Stimulated activated CD4-positive, alpha-beta T cell treated with anti-CD3 and anti-CD28 coated beads, Interleukin-1b, Interleukin-23, amount 100 ng/mL, for 1 hour (primary cell): ENCODE measurements at places on chromosomes 12 and 14.

DNA sequence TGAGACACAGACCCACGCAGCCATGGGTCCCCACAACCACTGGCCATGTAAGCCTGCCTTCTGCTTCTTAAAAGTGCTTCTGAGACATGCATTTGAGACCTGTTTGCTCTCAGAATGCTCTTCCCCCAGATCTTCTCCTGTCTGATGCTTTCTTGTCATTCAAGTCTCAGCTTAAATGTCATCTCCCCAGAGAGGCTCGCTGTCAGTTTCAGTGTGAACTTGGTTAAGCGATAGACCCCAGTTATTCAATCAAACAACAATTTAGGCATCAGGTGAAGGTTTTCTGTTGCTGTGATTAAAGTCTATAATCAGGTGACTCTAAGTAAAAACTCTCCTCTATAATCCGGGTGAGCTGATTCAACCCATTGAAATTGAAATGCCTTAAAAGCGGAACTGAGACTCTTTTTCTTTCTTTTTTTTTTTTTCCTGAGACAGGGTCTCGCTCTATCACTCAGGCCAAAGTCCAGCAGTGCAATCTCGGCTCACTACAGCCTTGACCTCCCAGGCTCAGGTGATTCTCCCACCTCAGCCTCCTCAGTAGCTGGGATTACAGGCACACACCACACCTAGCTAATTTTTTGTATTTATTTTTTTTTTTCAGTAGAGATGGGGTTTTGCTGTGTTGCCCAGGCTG is 123.4 kb downstream of the KSR2 start:
- DNase-seq: no peak

GRCh38 chr14:41608681-41609390 is 2.2 kb downstream of the LRFN5 start:
- no peak for DNase-seq

DNA sequence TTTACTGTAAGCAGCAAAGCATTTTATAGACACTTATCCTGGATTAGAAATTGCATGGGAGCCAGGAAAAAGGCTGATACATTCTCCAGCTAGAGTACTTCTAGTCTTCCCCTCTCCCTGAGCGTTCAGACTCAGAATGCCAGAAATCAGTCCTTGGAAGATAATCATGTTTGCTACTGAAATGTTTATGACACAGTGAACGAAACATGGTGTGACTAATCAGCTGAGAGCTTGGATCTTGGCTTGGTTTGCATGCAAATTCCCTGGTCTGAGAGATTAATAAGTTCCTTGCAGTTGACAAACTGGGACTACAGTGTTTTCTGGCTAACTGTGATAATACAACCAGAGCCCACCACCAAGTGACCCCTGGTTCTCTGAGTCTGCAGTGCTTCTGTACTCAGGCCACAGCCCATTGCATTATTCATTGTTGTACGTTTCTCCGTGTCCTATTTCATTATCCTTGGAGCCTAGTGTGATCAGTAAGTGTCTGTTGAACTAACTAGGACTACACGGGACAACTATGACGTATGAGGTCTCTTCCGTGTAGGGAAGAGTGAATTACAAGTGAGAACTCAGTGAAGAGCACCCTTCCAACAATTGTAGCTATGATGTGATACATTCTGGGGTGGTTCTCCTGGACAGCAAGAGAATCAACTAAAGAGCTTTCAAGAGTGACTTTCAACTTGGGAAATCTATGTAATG is 34.6 kb upstream of the EVL start:
- DNase-seq: no peak

- DNase-seq: no peak
Observed at GRCh38 chr12:113163030-113163360, 13.5 kb downstream of the CFAP73 start.

- DNase-seq: no peak
Observed at GRCh38 chr14:59282378-59282765, 93.9 kb downstream of the DAAM1 start.

GRCh38 chr12:63764481-63764880 is 15.2 kb upstream of the RXYLT1 start:
- DNase-seq: no peak

DNA sequence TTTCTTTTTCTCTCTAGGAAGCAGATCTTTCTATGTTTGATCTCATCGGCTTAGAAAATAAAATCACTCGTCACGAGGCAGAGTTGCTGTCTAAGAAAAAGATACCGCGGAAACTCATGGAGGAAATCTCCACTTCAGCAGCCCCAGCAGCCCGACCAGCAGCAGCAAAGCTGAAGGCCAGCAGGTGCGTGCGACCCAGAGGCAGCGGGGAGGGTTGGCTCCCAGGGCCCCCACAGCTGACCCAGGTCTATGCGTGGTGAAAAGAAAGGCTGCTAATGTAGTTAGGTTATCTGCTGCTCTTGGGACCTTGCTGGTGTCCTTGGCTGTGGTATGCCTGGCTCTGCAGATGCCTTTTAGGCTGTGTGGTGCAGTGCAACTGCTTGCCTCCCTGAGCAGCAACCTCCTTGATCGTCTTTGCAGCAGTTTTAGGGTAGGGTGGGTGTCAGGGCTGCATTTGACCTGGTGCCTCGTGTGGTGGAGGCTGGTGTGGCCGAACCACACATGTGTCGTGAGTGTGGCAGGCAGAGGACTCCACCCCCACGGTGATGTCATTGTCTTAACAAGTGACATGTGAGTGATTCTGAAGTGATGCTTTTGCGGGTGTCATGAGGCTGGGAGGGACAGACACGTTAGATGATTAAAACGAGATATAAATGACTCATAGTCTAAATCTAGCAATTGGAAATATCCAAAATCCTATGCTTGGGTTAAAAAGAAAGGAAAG is 68.6 kb downstream of the EP400 start:
- no peak for DNase-seq

- no peak for DNase-seq
Observed at GRCh38 chr12:96397756-96398423, 2.3 kb downstream of the CDK17 start.

DNA sequence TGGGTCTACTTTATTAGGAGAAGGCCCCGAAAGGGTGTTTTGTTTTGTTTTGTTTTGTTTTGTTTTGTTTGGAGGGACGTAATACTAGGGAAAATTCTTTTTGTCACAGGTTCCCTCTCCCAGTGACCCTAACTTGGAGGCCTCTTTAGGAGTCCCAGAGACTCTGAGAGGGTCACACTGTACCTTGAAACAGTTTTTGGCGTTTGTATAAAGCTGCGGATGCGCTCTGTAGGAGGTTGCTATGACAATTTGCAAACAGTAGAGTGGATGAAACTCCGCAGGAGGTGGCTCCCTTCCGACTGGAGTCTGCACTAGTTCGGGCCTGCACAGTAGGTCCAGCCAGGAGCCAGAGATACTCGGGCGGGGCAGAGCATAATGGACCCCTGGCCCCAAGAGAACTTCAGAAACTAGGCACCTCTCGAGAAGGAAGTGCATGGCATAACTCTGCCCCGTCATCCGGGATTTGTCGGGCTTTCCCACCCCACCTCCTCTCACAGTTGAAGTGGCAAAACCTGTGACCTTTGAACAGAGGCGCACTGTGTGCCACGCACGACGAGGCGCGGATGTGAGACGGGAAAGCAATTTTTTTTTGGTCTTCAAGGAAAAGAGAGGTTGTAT is 1.3 kb upstream of the DYRK2 start:
- no peak for DNase-seq

DNA sequence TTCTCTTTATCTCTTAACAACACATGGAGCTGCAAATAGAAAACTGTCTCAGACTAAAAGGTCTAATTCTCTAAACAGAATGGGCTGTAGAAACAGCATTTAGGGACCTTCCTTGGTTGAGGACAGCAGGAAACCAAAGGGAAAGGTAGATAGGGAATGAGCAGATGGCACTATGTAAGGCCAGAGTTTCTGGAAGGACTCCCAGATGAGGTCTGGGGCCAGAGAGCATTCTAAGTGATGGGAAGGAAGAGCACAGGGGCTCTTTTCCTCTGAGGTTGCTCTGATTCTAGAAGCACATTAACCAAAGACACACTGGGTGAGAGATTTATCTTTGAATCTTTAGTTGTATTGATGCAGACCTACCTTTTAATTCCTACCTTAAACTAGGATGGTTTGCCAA is 79.4 kb downstream of the TPH2 start:
- no peak for DNase-seq

DNA sequence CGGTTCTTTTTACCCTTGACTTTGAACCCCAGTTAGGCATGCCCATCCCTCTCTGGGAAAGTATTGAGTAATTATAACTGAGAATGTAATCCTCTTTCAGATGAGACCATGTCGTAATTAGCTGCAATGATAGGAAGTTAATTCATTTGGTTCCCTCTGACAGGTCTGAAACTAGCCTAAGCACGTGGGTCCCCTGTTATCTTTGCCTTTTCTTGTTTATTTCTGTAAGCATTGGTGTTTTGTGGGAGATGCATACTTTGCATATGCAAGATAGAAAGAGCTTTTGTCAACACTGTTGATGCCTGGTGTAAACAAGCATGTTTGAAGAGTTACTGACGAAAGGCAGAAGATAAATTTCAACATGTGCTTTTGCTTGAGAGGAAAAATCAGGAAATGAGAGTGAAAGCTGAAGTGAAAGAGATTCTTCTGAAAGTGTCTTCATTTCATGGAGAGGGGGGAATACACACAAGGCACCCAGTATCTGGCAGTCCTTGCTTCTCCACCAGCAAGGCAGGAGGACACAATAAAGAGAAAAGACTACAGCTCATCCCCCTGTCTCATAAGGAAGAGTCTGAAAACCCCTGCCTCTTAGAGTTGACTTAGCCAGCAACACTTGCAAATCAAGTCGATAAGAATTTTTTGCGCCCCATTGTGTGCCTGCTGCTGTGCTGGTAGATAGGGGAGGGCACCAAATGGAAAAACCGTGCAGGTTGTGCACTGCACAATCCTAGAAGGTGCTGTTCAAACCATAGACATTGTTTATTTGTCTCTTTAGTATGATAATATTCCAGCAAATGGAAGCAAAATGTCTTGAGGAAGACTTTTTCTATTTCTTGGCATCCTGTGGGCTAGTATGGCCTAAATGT is 77.8 kb downstream of the SLC24A4 start:
- DNase-seq: no peak

- no peak for DNase-seq
Observed at GRCh38 chr14:71311061-71311460, 403.8 kb downstream of the PCNX1 start.

DNA sequence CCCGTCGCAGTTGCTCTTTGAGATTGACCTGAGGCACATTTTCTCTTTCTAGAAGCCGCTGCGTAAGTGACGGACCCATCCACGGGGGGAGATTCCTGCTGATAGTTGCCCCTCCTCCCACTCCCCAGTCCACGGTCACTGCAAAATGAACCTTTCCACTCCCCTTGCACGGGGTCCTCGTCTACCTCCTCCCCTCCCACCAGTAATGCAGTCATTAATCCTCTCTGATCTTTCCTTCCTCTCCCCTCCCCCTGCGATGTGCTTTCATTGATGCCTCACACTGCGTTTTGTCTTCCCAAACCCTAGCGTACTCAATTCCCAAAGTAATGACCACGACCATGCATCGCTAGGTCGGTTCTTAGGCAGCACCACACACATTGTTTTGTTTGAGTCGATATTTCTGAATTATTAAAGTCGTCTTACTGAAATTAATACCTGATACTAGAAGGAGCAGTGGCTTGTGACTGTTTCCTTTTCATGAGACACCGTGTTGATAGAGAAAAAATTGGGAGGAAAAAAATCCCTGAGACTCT is 857 bp downstream of the ETNK1 start:
- no peak for DNase-seq

DNA sequence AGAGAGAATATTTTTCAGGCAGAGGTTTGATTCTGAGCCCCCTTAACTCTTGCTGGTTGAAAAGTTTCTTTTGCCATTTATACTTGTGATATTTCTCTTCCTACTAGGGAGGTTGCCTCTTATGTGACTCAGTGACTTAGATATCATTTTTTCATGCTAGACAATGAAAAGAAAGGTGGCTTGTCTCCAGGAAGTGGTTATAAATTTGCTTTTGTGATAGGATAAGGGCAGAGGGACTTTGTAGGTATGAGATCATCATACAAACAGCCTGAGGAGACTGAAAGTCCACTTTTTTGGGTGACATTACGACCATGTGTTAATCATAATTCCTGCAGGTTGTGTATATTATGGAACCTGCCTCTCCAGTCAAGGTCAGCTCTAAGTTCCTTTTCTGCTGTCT is 35.8 kb downstream of the ACSM4 start:
- no peak for DNase-seq
